Heart right ventricle (tissue), 16 donors: ENCODE measurements at places on chromosomes 4 and X. TPM values are rescaled to one million over a fixed set of nuclear protein-coding genes. Genes with fewer than 3 reads are reported as not detected.

- no peak for DNase-seq
These were observed 37.2 kb downstream of the CLCN5 start for GRCh38 chrX:49959602-49960001.

- peak; percentile 28 for DNase-seq
These were observed 41.1 kb downstream of the LUZP4 start for GRCh38 chrX:115330498-115331168.

DNA sequence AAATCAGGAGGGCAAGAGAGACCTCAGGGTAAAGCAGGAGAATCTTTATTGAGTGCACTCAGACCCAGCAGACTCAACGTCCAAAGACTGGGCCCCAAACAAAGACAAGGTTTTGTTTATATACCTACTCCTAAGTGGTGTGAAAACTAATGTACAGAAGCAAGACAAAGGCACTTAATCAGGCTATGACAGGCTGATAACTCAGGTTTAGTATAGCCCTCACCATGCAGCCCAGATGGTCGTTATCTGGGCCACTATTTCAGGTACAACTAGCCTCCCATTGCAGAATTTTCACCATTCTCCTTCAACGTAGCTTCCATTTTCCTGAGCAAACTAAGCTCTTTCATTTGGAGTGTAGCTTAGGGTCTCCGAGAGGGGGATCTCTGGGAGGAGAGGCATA, 36.9 kb downstream of the SULT1E1 start:
- DNase-seq = no peak

POF1B gene
- 0.52 TPM for total RNA-seq
